Retina (tissue), 1 donor: ENCODE measurements at places on chromosomes 1 and 21.

- DNase-seq: no peak
These were observed 16.6 kb downstream of the CDKN2C start for GRCh38 chr1:50986653-50987052.

- DNase-seq: no peak
These were observed 49.5 kb upstream of the RAB4A start for GRCh38 chr1:229221106-229222019.

GRCh38 chr1:17372955-17373354 lies 959 bp downstream of the PADI6 start:
- no peak for DNase-seq

GRCh38 chr1:9180111-9180819 lies 51.4 kb upstream of the GPR157 start:
- no peak for DNase-seq

GRCh38 chr1:180981596-180982387 lies 40.9 kb downstream of the STX6 start:
- peak; percentile 52 for DNase-seq

- no peak for DNase-seq
These were observed 5.0 kb downstream of the CHODL start for GRCh38 chr21:18249672-18250071.

GRCh38 chr21:29546071-29546470 lies 247.3 kb downstream of the BACH1 start:
- DNase-seq: no peak

- DNase-seq: no peak
These were observed 5.7 kb downstream of the TMEM50A start for GRCh38 chr1:25343872-25344271.

DNA sequence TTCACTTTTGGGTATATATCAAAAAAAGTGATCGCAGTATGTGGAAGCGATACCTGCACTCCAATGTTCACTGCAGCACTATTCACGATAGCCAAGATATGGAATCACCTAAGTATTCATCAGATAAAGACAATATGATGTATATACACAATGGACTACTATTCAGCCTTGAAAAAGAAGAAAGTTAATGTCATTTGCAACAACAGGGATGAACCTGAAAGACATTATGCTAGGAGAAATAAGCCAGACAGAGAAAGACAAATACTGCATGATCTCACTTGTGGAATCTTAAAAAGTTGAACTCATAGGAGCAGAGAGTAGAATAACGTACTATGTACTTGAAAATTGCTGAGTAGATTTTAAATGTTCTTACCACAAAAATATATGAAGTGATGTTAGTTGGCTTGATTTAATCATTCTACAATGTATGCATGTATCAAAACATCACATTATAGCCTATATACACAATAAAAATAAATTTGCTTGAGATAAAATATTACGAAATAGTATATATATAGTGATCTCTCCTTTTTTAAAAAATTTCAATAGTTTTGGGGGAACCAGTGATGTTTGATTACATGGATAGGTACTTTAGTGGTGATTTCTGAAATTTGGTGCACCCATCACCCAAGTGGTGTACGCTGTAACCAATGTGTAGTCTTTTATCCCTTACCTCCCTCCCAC lies 56.0 kb downstream of the DTL start:
- DNase-seq: no peak

DNA sequence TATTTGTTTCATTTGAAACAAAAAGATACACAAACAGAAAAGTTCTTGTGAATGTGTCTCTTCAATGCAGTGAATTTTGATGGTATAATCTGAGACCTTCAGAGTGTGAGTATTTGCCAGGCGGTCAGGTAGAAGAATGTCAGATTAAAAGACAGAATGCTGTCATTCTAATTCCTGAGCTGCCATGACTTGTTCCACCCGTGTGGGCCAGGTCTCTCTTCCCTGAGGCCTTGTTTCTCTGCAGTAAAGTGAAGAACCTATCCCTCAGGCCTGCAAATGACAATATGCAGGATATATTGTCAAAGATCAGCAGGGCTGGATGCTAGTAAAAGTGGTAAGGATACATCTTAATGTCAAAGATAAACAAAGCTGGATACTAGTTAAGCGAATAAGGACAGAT lies 111.4 kb downstream of the ZP4 start:
- no peak for DNase-seq

GRCh38 chr21:45026826-45027225 lies 47.6 kb upstream of the ADARB1 start:
- peak; percentile 77 for DNase-seq

DNA sequence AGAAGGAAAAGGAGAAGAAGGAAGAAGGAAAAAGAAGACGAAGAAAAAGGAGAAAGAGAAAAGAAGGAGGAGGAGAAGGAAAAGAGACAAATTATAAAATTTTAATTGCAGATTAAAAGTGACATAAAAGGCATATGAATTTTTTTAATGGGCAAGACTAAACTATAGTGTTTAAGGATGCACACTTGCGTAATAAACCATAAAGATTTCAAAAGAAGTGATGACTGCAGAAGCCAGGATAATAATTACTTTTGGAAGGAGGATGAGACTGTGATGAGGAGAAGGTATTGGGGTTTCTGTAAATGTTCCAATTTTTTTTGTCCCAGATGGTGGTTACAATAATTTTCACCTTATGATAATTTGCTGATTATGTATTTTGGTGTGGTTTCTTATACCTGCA lies 243.1 kb upstream of the PKN2 start:
- no peak for DNase-seq

DNA sequence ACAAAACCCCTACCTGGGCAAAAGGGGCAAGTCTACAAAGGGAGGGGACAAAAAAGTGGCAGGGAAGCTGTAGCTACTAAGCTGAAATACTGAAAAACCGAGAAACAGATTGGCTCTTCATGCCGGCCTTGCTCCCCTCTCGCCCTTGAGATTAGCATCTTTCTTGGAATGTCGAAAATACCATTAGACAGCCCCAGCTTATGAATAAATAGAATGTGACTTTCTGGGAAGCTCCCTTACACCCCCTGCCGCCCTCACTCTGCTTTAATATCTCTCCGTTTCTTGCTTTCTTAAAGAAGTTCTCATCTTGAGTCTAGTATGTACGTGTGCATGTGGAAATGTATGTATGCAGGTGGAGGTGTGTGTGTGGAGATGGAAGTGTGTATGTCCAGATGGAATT lies 14.1 kb downstream of the TRAF3IP3 start:
- DNase-seq: no peak

DNA sequence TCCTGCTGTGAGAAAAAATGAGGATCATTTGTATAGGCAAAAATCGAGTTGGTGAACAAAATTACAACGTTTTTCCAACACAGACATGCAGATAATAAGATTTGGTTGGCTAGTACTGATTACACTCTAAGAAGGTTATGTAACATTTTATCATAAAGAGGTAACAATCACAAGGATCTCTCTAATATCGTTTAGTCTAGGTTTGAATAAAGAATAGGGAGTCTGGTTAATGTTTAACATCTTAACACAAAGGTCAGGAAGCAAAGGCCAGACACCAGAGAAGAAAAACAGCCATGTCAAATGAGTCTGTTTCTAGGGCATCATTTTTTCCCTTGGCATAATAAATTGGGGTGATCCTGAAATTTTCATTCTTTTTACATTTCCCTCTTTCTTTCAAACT lies 207.4 kb upstream of the CHRM3 start:
- DNase-seq: no peak

GRCh38 chr1:14755518-14756252 lies 157.2 kb downstream of the KAZN start:
- DNase-seq: peak; percentile 65

GRCh38 chr1:192477630-192478029 lies 97.9 kb upstream of the RGS1 start:
- DNase-seq: no peak

DNA sequence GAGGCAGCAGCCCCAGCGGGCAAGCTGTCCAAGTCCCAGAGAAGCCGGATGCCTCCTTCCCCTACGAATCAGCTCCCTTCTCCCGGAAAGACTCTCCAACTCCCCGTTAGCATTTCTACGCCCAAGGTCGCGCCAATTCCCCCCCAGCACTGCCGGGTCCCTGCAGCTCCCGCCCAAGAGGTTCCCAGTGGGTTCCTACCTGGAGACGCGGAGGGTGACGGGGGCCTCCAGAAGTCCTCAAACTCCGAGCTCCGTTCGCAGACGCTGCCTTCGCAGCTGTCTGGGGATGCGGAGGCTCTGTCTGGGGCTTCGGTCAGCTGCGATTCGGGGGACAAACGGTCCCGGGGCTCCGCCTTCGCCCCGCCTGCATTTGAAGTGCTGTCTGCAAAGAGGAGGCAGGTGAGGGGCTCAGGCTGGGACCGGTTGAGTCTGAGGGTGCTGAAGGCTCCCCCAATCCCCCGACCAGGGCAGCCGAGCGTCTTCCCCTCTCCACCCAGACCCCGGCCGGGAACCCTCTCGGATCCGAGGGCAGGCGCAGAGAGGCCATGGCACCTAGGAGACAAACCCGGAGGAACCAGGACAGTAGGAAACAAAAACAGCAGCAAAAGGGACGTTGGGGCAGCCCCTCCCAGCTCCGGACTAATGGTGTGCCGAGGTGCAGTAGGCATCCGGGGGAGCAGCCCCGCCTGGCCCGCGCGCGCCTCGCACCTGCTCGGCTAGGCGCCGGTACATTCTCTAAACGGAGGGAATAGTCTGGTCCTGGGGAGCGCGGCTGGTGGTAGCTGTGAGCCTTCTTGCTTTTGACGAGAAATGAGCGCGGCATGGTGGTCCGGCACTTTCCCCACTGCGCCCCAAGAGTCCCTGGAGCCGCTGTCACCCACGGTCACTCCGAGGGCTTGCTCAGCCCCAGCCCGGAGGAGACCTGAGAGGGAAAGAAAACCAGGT lies 3.8 kb downstream of the GFI1 start:
- peak; percentile 86 for DNase-seq

- no peak for DNase-seq
These were observed 25.9 kb downstream of the TNNT2 start for GRCh38 chr1:201351617-201352016.

DNA sequence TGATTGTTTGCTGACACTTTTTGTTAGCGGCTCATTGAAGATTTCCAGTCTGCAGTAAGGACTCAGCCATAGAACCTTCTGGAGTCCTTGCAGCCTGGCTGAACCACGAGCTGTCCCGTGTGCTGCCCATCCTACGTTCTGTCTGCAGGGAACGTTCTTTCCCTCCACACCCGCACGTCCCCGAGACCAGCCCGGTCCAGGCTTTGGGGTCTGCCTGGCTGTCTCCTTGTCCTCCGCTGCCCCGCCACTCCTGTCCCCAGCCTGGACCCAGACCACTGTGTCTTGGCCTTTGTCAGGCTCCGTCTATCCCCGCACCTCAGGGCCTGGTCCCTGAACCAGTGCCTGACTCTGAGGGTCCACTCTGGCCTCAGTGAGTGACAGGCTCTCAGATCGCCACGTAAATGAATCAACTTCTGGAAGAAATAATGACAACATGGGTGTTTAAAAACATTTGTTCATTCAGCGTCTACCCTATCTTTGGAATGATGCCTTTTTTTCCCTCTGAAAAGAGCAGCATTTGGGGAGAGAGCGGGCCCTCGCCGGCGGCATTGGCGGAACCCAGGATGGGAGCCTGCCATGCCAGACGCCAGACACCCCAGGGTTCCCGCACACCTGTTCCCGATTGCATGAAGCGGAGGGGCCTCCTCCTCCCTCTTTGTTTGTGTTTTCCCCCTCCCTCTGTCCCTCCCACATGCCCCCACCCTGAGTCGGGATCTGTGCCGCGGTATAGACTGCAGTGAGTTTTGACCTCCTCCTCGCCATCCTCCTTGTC lies 43.9 kb upstream of the C1orf174 start:
- no peak for DNase-seq

- no peak for DNase-seq
These were observed 367.1 kb upstream of the ADGRL2 start for GRCh38 chr1:81433676-81434075.

DNA sequence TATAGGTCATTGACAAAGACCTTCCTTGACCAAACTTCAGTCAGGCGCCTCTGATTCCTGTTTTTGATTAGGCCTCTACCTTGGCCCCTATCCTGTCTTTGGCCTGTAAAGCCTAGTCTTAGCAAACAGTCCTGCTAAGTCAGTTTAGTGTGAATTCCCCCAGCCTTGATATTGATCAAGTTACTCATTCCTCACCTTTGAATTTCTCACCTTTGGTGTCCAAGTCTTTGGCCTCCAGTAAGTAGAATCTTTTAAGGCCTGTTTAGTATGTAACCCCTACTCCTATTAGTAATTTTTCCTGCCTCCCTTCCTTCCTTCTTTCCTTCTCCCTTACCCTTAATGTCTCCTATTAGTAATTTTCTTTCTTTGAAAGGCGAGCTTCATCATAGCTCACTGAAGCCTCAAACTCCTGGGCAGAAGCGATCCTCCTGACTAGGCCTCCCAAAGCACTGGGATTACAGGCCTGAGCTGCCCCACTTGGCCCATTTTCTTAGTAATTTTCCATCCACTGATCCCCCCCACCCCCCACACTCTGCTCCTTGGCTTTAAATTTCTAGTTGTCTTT lies 13.0 kb upstream of the ZNF692 start:
- DNase-seq: no peak

DNA sequence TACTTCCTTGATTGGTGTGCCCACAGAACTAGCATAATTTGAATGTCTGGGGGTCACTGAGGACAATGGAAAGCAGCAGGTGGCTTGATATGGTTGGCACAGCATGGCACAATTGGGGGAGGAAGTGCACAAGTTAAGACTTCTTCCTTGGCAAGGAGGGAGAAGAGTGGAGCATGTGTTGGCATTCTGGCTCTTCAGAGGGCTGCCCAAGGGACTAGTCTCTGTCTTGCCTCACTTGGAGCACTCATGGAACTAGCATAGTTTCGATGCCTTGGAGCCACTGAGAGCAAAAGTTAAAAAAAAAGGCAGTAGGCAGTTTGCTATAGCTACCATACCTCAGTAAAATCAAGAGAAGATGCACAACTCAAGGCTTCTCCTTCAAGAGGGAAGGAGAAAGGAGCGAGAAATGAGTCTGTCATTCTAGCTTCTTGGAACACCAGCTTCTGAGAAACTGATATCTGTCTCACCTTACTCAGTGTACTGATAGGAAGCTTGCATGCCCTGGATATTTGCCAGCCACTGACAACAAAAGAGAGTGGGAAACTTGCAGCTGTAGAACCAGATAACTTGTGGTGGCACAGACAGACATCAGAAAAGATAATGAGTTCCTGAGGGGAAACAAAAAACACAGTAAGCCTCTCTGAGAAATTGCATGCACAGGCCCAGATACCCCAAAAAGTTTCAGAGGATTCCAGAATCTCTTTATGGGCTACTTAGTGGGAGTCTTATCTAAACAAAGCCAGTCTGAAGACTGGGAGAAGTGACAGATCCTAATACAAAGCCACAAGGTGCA lies 207.5 kb upstream of the SAMSN1 start:
- DNase-seq: no peak

DNA sequence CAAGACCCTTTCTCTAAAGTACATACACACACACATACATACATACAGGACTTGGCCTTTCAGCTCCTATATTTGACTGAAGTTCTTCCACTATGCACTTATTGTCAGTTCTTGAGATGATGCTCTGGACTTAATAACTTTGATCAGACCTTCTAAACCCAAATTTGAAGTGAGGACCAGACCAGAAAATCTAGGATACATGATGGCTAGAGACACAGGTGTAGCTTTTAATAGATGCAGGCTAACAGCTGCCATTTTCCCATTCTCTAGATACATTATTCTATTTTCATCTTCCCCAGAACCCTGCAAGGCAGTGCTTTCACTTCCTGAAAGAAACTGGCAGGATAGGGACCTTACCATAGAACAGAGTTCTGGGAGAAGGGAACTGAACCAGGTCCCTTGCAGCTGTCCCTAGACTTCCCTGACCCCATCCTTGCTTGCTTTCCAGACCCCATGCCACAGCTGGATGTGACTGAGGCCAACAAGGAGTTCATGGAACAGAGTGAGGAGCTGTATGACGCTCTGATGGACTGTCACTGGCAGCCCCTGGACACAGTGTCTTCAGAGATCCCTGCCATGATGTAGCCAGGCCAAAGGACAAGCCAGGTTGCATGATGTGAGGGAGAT lies 14.9 kb upstream of the RAB42 start:
- DNase-seq: no peak
